GM18507 (cell line): ENCODE measurements at places on chromosomes 16 and 17.

DNA sequence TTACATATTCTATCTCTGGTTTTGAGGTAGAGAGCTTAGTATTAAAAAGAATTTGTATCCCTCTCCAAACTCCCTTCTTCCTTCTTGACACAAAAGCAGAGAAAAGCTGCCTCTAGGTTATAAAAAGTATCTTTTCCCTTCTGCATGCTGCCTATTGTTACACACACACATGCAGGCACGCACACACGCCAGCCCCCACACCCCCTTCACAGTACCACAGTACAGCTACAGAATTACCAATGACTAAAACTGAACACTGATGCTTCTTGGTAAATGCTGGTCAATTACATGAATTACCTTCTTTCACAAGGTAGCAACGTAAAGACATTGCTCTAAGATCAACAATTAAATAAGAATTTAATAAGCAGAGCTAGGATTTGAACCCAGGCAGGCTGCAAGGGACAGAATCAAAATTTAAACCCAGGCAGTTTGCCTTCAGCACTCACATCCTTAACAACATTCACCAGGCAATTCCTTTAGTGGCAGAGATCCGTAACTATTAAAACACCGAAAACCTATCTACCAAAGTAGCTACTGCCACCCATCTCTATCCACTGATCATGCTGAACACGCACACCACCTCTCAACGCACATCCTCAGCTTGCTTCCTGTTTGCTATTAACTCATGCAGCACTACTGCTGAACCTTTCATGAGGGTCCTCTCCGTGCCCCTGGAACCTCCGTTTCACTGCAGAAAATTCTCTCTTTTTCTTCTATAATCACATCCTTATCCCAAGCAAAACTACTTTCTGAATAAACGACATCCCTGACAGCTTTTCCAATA lies 37.8 kb downstream of the YWHAE start:
- no peak for DNase-seq

GRCh38 chr17:63753215-63753614 lies 11.6 kb upstream of the STRADA start:
- DNase-seq = no peak

DNA sequence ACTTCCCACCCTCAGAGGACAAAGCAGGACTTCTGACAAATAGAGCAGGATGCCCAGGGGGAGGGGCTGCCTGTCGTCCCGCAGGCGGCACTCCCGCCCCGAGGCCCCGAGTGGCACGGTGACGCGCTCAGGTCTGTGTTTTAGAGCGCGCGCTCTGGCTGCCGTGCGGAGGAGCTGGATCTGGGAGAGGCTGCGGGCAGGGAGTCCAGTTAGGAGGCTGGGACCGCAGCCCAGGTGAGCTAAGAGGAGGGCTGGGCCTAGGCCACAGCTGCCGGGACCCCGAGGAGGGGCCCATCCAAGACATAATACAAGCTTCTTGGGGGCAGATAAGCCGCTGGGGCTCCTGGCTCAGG lies 6.4 kb downstream of the DOC2A start:
- no peak for DNase-seq

GRCh38 chr17:1159431-1160180 lies 20.2 kb downstream of the ABR start:
- DNase-seq = no peak

GRCh38 chr17:4073983-4074830 lies 68.6 kb downstream of the ZZEF1 start:
- DNase-seq = peak; percentile 81

DNA sequence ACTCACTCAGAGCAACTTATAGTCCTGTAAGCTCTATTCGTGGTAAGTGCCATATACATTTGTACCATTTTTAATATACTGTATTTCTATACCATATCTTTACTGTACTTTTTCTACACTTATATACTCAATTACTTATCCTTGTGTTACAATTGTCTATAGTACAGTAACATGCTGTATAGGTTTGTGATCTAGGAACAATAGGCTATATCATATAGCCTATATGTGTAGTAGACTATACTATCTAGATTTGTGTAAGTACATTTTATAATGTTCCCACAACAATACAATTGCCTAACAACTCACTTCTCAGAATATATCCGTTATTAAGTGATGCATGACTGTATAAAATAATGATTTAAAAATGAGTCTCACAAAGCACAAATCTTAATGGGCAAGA lies 123.3 kb upstream of the NACA2 start:
- no peak for DNase-seq

GRCh38 chr17:15972497-15972951 lies 27.0 kb downstream of the ZSWIM7 start:
- no peak for DNase-seq

- no peak for DNase-seq
These were observed 1.9 kb upstream of the CBLN1 start for GRCh38 chr16:49283376-49284049.

DNA sequence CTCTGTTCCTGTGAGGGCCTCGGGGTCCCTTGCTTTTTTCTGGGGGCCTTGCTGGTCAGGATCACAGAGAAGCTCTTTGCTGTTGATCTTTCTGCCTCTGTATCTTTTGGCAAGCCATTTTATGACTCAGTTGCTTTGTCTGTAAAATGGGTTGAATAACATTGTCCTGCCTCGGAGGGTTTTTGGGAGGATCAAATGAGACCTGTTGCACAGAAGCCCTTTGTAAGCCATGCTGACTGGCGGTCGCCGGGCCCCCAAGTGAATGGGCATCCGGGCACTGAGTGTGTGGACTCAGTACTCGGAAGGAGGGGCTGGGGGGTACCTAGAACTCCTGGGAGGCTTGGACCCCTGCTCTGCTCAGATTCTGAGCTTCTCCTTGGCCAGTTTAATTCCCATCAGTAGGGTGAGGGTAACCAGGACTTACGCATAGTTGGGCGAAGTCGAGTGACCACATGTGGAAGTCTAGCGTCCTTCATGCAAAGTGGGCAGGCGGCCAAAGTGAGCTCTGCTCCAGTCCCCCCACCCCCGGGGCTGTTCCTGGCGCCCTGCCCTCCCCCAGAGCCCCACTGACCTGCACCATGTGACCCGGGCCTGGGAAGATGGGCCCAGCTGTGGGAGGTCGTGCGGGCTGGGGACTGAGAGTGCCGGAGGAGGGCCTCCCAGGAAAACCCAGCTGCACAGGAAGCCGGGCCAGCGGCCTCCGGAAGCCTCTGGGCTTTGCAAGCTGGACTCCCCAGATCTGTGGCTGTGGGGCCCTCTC lies 284.0 kb downstream of the SEC14L1 start:
- no peak for DNase-seq
